ENCODE measurements at places on chromosomes 12 and 14. TPM values are rescaled to one million over a fixed set of nuclear protein-coding genes. Genes with fewer than 3 reads are reported as not detected.

DNA sequence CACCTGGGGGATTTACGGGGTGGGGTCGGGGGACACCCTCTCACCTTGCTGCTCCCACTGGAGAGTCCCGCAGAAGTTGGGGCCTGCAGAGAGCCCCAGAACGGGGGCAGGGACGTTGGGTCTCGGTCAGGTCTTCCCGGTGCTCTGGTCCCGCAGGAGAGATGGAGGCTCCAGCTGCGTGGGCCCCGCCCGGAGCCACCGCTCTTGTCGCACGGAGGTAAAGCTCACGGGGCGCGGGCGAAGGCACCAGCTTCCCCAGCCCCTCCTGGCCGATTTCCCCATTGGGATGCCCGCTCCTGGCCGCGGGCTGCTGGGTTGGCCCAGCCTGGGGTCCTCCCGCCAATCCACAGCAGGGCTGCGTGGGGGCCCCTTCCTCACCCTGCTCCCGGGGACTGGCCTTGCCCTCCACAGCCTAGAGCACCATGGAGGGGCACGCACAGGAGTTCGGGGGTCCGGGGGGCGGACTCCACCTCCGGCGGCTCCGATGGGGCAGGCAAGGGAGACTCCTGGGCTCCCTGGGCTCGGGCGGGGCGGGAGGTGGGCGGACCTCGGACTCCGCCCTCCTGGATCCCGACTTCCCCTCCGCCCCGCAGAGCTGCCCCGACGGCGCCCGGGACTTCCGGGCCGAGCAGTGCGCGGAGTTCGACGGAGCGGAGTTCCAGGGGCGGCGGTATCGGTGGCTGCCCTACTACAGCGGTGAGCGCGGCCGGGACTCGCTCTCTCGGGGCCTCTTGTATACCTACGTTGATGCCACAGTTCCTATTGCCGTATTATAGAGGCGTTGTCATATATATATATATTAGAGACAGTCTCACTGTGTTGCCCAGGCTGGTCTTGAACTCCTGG is 8.4 kb downstream of the PAPLN start:
- peak; percentile 57 for DNase-seq

GRCh38 chr12:56749853-56750252 is 2.3 kb downstream of the PRIM1 start:
- no peak for DNase-seq

- no peak for DNase-seq
Observed at GRCh38 chr12:22122359-22122758, 76.3 kb downstream of the CMAS start.

DNA sequence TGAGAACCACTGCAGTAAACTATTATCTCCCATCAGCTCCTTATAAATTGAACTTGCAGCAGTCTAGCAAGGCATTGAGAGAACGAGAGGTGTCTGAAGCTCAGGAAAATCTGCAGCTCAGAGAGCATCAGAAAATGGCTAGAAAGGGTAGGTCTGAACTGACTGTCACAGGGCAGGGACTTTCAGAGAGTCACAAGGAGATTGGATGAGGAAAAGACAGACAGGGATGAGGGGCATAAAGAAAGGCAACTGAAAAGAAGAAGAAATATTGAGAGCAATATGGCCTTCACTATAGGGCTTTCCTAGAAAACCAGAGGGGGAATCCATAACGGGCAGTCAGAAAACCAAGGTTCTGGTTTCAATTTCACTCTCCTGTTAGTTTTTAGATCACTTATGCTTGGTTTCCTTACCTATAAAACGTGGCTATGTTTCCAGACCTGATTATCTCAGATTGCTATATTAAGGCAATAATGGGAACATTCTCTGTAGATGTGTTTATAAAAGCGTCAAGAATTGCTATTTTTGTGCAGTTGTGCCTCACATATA is 40.9 kb downstream of the PDE6H start:
- no peak for DNase-seq

DNA sequence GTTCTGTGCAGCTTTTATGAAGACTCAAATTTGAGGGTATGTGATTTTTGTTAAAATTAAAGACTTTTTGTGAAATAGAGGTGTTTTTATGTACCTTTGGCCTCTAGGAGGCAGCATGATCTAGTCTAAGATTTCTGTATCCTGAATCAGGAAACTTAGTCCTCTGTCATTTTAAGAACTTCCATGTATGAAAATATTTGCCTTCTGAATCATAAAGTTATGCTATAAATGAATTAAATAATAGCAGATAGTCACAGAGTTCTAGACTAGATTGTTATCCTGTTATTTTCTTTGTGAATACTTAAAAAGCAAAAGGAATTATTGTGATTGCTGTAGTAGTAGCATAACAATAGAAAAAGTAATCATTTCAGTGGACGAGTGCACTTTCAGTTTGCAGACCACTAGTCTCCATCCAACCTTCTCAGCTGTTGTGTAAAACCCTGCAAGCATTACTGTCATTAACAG is 56.3 kb downstream of the FGD4 start:
- DNase-seq, result no peak

GRCh38 chr14:21101802-21102413 is 1.0 kb downstream of the TMEM253 start:
- DNase-seq, result no peak

DNA sequence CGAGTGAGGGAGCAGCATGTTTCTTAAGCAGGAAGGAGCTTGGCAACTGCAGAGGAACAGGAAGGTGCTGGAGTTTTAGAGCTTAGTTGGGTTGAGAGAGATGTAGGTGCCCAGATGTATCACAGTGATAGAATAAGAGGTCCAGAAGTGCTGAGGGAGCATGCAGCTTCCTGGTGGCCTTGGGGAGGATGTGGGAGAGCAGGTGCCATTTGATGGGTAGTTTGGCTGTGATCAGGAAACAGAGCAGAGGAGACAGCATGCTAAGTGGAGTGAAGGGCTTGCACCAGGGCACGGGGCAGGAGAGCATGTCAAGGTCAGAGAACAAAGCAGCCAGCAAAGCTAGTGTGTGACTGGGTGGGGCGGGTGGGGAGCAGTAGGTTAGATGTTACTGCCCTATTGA is 74.8 kb downstream of the PAPOLA start:
- DNase-seq, result no peak

- no peak for DNase-seq
Observed at GRCh38 chr14:74911704-74912103, 11.4 kb downstream of the RPS6KL1 start.

DNA sequence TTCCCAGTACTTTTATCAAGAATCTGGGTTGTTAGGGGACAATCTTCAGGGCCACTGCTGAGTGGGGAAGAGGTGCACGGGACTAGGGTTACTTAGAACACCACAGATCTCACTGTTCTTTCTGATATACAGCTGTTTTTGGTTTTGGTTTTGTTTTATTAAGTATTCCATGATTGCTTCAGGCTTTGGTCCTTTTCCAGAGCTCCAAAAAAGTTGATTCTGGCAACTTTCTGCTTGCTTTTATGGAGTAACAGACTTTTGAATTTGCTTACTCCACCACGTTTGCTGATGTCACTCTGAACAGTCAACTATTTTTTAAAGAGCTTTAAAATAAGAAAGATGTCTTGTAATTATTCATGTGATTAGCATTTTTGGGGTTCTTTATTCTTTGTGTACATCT is 368.1 kb upstream of the FOXG1 start:
- DNase-seq, result no peak

DNA sequence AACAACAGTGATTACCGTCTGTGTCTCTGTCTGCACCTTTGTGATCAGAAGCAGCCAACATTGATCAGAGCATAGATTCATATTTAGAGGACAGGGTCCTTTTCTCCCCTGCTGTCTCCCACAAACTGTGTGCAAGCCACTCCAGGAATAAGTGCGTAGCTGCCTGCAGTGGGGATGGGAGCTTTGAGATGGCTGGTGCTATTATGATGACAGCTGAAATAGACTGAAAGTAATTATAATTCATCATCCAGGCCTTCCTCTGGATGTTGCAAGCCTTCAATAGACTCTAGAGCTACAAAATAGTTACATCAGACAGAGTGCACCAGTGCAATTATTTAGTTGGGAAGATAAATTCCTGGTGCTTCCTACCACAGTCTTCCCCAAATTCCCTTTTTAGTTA is 68.1 kb downstream of the BORCS5 start:
- DNase-seq, result no peak

DNA sequence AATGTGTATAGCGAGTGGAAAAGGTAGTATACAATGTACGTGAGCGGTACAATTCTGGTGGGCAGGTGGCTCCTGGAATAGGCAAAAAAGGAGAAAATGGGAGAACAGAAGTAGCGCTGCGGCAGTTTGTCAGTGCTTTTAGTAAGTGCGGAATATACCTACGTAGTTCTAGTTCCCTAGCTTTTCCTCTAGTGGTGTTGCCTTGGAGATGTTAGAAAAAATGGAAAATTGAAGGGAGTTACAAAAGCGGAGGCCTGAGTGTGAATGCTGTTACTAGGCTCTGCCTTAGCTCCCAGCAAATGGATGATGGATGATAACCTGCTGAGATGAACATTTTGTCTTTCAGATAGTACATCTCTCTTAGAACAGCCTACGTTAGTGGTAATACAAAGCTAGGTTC is 1.1 kb downstream of the TTC8 start:
- no peak for DNase-seq

GRCh38 chr14:74919421-74920165 is 3.5 kb downstream of the RPS6KL1 start:
- no peak for DNase-seq

DNA sequence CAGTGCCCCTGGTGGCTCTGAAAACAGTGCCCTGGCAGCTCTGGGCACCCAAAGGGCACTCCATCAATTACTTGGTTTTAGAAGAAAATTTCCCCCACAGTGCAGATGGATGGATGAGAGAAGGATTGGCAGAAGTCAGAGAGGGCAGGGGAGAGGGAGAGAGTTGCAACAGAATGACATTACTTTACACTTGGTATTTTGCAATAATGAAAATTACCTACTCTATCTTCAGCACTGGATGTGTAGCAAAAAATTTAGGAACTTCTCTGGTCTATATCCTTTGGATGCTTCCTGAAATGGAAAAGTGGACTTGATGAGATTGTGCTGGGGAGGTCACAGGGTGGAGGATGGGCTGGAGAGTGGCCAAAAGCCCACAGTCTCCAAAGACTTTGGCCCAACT is 193.2 kb downstream of the CHST11 start:
- no peak for DNase-seq

DNA sequence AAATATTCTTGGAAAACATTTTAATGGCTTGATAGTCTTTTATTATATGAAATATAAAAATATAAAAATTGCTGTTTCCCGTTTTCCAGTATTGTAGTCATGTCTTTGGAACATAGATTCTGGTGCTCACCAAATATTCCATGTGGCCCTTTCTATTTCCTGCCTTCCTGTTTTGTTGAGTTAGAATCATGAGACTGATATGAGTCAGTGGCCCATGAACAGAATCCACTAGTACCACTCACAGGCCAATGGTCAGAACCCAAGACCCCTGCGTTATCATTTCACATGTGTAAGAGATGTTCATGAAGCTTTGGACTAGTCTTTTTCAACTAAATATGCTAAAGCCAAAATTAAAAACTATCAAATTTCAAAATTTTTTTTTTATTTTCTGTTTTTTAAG is 56.9 kb downstream of the BICD1 start:
- no peak for DNase-seq

GRCh38 chr12:102958073-102958829 is 777 bp downstream of the ASCL1 start:
- peak; percentile 31 for DNase-seq

DNA sequence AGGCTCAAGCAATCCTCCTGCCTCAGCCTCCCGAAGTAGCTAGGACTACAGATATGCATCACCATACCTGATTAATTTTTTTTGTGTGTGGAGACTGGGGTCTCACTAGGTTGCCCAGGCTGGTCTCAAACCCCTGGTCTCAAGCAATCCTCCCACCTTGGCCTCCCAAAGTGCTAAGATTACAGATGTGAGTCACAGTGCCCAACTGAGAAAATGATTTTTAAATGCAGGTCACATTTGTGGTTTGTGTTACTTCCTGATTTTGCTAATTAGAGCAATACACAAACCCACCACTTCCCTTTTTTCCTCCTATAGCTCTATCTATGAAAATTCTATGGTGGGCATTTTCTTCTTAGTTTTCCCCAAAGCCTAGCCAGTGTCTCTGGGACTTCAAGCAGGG is 45.5 kb upstream of the TMEM263 start:
- DNase-seq, result no peak

DNA sequence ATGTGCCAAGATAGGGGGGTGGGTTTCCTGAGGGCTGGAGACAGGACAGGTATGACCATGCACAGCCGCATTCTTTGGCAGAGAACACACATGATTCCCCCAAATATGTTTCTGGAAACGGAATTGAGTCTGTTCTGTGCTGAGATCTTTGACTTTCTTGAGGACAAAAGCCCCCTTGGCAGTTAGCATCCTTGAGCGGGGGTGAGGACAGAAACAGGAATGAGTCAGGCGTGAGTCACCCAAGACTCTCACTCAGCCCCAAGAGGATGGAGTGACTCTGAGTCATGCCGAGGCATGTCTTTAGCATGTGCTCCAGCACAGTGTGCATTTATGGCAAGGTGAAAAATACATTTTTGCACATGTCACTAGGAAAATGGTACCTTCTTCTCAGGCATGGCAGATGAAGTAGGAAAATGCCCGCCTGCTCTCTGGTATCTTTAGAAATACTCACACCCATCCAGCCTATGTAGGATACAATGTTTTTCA is 52.1 kb downstream of the DAD1 start:
- no peak for DNase-seq

- DNase-seq, result no peak
Observed at GRCh38 chr14:95328729-95329503, 9.2 kb upstream of the CLMN start.

DNA sequence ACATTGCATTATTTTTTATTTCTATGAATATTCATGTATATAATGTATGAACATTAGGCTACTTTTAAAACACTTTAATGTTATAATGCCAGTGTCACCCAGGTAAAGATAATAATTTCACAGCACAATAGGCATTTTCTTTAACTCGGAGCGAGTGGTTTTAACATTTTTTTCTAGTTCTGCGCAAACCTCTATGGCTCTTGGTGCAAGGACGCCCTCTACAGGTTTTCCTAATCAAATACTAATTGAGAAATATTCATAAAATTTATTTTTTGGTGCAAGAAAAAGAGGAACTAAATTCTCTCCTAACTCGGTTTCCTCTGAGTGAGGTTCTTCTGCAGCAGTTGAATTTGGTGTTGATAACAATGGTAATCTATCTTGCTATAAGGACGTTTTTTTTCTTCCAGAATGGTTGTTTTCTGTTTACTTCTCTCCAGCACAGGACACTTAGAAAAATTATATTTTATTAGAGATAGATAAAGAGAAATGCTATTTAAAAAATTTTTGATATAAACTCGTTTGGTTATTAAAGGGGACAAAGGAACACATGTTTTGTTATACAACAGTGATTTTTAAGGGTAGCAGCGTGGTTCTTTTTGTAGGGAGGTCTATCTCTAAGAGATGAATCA is 2.4 kb upstream of the WIF1 start:
- no peak for DNase-seq

- DNase-seq, result no peak
Observed at GRCh38 chr12:71478270-71478669, 38.7 kb downstream of the LGR5 start.

GRCh38 chr14:33062476-33062875 is 123.8 kb downstream of the NPAS3 start:
- DNase-seq, result no peak

Gene KRT80
- not detected for total RNA-seq

Gene CMA1
- total RNA-seq, result 3.3 TPM

Gene PAH
- not detected for total RNA-seq

Gene GPRC5D
- not detected for total RNA-seq

Gene TAS2R13
- total RNA-seq, result 3.2 TPM

Gene TNFAIP2
- 40.2 TPM for total RNA-seq

Gene ANO4
- 1.9 TPM for total RNA-seq

Gene PLEKHA5
- 29.6 TPM for total RNA-seq

Gene PTGER2
- total RNA-seq, result 3.2 TPM

Gene MGP
- 42.9 TPM for total RNA-seq

Gene ACSM4
- not detected for total RNA-seq
